HT-29 (cell line): ENCODE measurements at places on chromosomes 5 and 9.

GRCh38 chr5:138850865-138851435 is 24.2 kb downstream of the LRRTM2 start:
- DNase-seq = no peak

DNA sequence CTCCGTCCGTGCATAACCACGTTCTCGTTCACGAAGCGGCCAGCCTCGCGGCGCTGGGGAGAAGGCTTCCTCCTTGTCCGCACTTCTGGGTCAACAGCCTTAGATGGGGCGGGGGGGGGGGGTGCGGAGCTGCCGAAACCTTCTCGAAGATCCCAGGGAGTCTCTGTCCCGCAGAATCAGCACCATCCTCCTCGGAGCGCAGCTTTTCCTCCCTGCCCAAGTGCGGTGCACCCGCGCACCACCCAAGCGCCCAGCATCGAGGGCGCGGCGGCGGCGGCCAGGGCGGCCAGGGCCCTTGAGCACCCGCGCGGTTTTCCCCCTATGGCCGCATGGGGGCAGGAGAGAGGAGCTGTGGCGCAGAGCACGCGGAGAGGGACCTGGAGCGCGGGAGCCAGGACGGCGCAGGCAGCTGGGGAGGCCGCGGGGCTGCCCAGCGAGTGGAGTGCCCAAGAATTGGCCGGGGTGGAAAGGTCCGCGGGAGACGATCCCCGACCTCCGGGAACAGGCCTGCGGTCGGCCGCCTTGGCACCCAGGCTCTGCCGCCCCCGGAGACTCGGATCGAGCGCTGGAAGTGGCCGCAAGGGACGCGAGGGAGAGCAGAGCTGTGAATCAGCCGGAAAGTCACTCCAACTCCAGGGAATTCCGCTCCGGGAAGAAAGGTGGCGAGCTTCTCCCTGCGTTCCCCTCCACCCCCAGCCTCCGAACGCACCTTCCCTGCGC is 43.1 kb downstream of the TMEM174 start:
- peak; percentile 83 for DNase-seq

GRCh38 chr9:107982745-107983144 is 493.2 kb upstream of the KLF4 start:
- no peak for DNase-seq

- DNase-seq = no peak
Measured at GRCh38 chr5:6736106-6736505, 22.9 kb downstream of the TENT4A start.

GRCh38 chr9:132698989-132699388 is 28.7 kb downstream of the GTF3C4 start:
- no peak for DNase-seq

DNA sequence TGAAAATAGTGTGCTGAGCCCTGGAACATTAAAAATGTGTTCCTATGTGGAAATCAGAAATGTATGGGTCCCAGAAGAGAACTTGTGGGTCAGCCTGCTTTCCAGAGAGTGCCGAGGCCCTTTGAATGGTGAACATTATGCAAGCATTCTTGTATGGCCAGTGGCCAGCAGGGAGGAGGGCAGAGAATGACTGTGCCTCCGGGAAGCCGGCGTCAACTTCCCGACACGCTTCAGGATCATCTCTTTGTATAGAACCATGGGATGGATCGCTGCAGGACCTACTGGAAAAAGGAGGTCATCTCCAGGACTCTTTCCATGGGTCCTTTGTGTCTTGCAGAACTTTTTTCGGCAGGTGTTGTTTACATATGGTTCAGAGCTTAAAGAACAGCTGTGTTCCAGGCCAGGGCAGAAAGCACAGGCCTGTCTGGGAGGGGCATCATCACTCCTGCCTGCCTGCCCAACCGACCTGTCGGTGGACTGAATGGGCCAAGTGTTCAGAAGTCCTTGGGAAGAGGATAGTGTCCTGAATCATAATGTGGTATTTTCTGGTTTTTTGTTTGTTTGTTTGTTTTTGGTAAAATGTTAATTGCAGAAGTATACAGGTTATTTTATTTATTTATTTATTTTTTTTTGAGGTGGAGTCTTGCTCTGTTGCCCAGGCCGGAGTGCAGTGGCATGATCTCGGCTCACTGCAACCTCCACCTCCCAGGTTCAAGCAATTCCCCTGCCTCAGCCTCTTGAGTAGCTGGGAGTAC is 9.0 kb downstream of the PRRC2B start:
- DNase-seq = peak; percentile 81

DNA sequence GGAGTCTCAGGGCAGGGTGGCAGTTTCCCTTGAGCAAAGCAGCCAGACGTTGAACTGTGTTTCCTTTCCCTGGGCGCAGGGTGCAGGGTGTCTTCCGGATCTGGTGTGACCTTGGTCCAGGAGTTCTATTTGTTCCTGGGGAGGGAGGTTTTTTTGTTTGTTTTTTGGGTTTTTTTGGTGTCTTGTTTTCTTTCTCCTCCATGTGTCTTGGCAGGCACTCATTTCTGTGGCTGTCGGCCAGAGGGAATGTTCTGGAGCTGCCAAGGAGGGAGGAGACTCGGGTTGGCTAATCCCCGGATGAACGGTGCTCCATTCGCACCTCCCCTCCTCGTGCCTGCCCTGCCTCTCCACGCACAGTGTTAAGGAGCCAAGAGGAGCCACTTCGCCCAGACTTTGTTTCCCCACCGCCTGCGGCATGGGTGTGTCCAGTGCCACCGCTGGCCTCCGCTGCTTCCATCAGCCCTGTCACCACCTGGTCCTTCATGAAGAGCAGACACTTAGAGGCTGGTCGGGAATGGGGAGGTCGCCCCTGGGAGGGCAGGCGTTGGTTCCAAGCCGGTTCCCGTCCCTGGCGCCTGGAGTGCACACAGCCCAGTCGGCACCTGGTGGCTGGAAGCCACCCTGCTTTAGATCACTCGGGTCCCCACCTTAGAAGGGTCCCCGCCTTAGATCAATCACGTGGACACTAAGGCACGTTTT is 3.5 kb upstream of the PHYHD1 start:
- no peak for DNase-seq

- no peak for DNase-seq
Measured at GRCh38 chr5:60346393-60346792, 353.6 kb downstream of the DEPDC1B start.

- DNase-seq = no peak
Measured at GRCh38 chr5:34652914-34653313, 3.2 kb upstream of the RAI14 start.

DNA sequence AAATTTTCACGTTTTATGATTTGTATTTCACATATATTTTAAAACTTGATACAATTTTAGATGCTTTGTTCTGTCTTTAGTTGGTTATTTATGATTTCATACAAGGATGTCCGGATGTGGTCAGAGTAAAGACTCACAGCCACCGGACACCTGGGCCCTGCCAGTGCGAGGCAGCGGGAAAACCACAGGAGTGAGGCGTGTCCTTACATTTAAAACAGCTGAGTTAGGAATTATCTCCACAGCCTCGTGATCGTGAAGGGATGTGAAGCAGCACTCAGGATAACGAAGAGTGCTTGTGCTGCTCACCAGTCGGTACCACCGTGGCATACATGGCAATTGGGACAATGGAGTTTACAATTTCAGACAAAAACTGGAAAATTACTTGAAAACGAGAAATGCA is 14.0 kb downstream of the SNX18 start:
- DNase-seq = no peak

DNA sequence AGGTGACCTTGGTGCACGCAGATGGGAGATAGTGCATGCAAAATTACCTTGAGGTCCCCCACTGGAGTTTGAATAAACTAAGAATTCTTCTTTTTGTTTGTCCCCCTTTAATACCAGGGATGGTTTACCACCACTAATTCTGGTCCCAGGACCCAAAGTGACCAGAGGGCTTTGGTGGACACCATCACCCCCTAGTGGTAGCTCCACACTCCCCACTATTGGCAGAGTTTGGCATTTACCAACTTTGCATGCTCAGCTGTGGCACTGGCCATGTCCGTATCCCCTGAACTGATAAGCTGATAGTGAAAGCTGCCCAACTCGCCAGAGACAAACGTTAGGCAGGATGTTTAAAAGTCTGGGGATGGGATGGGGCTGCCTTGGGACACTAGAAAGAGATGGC is 3.3 kb downstream of the ASTN2 start:
- peak; percentile 44 for DNase-seq

GRCh38 chr5:181100121-181100875 is 30.7 kb downstream of the OR2V1 start:
- DNase-seq = no peak

- DNase-seq = peak; percentile 52
Measured at GRCh38 chr9:89494199-89494598, 3.7 kb downstream of the SEMA4D start.

- DNase-seq = no peak
Measured at GRCh38 chr5:122073018-122073417, 5.0 kb downstream of the LOX start.

- DNase-seq = peak; percentile 37
Measured at GRCh38 chr5:90386099-90386710, 23.4 kb downstream of the CETN3 start.

- no peak for DNase-seq
Measured at GRCh38 chr9:75491533-75491932, 398.9 kb upstream of the PCSK5 start.

DNA sequence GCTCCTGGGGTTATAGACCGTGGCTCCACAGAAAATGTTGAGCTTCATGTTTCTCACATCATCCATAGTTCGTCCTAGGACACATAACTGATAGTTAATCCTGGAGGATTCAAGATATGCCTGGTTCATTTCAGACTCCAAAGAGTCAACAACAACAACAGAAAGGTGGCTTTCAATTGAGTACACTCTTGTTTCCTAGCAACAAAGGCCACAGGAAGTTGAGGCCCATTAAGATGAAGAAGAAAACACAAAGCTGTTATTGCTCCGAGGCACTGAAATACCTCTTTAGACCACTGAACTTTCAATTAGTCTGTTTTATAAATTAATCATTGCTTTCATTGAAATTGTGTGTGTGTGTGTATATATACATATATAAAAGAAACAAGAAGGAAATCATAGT is 154.5 kb downstream of the YIPF5 start:
- no peak for DNase-seq

- no peak for DNase-seq
Measured at GRCh38 chr9:123419721-123420591, 64.0 kb downstream of the CRB2 start.

- DNase-seq = no peak
Measured at GRCh38 chr9:81759680-81760215, 70.4 kb upstream of the TLE1 start.

GRCh38 chr5:126811515-126812198 is 34.7 kb downstream of the LMNB1 start:
- DNase-seq = no peak

- no peak for DNase-seq
Measured at GRCh38 chr9:135023088-135023785, 64.2 kb upstream of the OLFM1 start.

DNA sequence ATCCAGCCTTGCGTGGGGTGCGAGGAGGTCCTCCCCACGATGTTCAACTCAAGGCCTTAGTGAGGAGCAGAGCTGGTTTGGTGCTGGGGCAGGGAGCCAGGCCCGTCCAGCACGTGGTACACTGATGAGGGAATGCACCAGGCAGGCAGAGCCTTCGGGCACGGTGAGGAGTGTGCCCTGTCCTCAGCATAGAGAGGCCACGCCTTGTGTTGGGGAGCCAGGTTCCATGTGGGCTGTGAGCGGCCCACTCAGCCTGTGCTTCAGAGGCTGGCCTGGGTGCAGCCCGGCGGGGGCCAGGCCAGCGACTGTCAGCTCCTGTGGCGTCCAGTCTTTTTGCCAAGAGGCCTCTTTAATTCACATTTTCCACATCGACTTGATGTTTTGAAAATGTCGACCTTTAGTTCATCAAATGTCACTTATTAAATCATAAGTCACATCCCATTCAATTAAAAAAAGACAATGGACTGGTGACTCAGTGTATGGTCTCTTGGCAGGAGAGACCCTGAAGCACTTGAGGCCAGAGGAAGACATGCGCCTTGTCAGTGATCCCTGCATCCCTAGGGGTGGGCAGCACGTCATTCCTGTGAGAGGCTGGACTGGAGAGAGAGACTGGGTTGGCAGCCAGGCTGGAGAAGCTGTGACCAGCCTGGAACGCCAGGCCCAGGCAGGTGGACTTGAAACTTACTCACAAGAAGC is 21.7 kb downstream of the ERGIC1 start:
- DNase-seq = no peak

GRCh38 chr5:77993855-77994318 is 217.7 kb upstream of the TBCA start:
- no peak for DNase-seq

- no peak for DNase-seq
Measured at GRCh38 chr9:123422635-123423310, 66.8 kb downstream of the CRB2 start.

DNA sequence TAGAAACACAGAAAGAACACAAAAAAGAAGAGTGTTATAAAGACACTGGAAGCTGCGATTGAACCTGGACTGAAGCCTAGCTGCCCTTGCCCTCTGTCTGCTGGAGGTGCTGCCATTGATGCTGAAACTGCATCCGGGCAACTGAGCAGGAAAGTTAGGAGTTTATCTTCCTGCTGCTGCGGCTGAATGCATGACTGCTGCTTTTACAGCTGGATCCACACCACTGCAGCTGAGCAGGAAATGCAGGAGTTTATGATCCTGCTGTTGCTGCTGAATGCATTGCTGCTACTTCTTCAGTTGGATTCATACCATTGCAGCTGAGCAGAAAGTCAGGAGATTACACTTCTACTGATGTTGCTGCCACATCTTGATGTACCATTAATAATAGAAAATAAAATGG is 21.8 kb upstream of the JAKMIP2 start:
- DNase-seq = no peak

GRCh38 chr9:25602400-25603044 is 75.7 kb downstream of the TUSC1 start:
- DNase-seq = peak; percentile 91

DNA sequence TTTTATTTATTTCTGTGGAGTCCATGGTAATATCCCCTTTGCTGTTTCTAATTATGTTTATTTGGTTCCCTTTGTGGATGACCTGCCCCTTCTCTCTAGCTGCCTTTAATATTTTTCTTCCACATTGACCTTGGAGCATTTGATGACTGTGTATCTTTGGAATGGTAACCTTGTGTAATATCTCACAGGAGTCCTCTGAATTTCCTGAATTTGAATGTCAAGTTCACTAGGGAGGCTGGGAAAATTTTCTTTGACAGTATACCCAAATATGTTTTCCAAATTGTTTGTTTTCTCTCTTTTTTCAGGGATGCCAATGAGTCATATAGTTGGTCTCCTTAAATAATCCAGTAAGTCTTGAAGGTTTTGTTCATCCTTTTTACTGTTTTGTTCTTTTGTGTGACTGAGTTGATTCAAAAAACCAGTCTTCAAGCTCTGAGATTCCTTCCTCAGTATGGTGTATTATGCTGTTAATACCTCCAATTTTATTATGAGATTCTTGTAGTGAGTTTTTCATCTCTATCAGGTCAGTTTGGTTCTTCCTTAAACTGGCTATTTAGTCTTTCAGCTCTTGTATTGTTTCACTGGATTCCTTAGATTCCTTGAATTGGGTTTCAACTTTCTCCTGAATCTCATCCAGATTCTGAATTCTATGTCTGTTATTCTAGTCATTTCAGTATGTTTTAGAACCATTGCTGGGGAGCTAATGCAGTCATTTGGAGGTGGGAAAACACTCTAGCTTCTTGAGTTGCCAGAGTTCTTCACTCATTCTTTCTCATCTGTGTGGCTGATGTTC is 349.0 kb upstream of the TARS1 start:
- DNase-seq = no peak
